Vagina (tissue), 2 donors: ENCODE measurements at places on chromosomes 3 and 15. TPM values are rescaled to one million over a fixed set of nuclear protein-coding genes. Genes with fewer than 3 reads are reported as not detected.

DNA sequence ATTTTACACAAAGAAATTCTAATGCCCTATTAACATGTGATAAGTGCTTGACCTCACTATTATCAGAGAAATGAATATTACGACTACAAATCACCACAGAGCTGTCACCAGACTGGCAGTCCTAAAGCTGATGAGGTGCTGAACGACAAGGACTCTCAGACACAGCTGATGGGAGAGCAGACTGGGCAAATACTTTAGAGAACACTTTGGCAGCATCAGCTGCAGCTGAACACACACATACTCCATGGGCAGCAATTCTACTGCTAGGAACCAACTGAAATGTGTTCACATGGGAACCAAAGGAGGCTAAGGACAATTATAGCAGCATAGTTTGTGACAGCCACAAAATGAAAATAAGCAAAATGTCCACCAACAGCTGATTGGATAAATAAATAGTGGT, 45.5 kb downstream of the SUSD5 start:
- no peaks in the 10 kb centered on the region for H3K27me3 ChIP-seq
- no peaks in the 10 kb centered on the region for H3K36me3 ChIP-seq
- H3K4me3 ChIP-seq, result no peak overlapping the region
- no peak for DNase-seq
- no peaks in the 10 kb centered on the region for H3K4me1 ChIP-seq

DNA sequence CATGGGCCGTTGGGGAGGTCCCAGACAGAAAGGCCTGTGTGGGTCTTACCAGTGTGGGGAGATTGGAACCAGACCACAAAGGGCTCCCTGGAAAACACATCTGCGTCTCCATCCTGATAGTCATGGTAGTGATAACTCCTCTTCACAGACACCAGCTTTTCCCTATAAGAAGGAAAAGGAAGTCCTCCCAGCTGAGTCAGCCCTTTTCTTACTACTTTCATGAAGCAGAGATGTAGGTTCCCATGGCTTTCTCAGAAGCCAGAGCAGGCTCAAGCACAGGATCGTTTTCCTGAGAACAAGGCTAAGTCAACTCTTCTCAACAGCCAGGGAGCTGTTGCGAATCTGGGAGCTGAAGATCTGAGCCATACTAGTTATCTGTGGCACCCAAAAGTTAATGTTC, 6.1 kb downstream of the DNASE1L3 start:
- H3K4me3 ChIP-seq, result no peak overlapping the region
- DNase-seq, result no peak
- peaks cover 17% of the 10 kb centered on the region for H3K4me1 ChIP-seq
- H3K36me3 ChIP-seq, result no peaks in the 10 kb centered on the region
- H3K27ac ChIP-seq, result no peak overlapping the region
- no peaks in the 10 kb centered on the region for H3K27me3 ChIP-seq

DNA sequence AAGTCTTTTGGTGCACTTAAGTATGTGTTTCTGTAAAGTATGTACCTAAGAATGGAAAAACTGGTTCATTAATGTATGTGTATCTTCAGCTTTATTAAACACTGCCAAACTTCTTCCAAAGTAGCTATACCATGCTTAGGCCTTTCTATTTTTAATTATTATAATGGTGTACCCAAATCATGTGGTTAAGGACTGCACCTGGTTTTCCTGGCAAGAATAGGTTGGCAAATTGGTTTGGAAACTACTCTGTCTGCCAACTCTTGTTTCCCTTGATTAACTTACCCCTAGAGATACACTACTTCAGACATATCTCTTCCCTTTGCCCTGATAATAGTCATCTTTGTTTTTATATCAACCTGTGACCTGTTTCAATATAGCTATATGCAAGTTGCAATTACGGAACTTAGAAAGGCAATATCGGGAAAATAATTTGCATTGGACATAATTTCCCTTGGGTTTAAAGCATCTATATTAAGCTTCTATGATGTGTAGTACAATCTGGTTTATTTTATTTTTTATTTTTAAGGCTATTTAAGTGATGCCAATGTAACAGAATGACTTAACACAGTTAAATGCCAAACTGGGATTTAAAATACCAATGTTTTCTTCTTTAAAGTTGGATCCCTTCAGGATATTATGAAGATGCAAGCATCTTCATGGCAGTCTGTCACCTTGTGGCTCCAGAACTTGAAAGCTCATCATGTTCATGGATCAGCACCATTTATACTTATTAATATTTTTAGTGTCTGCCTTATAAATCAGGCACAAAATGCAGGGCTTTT, 40.6 kb upstream of the TMEM108 start:
- H3K4me3 ChIP-seq, result no peak overlapping the region
- no peaks in the 10 kb centered on the region for H3K36me3 ChIP-seq
- no peaks in the 10 kb centered on the region for H3K4me1 ChIP-seq
- no peak overlapping the region for H3K27ac ChIP-seq
- no peak for DNase-seq

DNA sequence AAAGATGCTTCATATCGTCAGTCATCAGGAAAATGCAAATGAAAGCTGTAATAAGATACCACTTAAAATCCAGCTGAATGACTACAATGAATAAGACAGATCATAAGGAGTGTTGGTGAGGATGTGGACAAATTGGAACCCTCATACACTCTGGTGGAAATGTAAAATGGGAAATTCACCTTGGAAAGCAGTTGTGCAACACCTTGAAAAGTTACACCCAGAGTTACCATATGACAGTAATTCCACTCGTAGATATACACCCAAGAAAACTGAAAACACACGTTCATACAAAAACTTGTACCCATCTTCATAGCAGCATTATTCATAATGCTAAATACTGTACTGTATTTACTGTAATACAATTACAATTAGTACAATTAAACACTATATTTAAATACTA, 2.3 kb downstream of the TTC23 start:
- H3K27ac ChIP-seq, result no peak overlapping the region
- no peaks in the 10 kb centered on the region for H3K36me3 ChIP-seq
- no peaks in the 10 kb centered on the region for H3K27me3 ChIP-seq
- H3K4me3 ChIP-seq, result no peak overlapping the region

DNA sequence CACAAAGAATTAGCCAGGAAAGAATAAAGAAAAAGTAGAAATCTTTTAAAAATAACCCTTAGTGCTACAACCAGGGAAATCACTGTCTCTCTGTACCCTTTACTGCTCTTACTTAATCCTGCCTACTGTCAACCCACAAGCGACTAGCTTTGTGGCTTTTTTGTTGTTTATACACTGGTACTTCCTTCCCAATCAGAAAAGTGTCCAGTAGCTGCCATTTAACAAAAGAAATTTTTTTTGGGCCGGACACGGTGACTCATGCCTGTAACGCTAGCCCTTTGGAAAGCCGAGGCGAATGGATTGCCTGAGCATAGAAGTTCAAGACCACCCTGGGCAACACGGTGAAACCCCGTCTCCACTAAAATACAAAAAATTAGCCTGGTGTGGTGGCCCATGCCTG, 13.8 kb upstream of the FAM219B start:
- H3K27me3 ChIP-seq, result no peaks in the 10 kb centered on the region
- no peak overlapping the region for H3K27ac ChIP-seq
- peaks cover 87% of the 10 kb centered on the region for H3K36me3 ChIP-seq
- no peaks in the 10 kb centered on the region for H3K4me1 ChIP-seq
- H3K4me3 ChIP-seq, result no peak overlapping the region

GRCh38 chr3:54177816-54178215, 55.5 kb downstream of the CACNA2D3 start:
- no peak overlapping the region for H3K27ac ChIP-seq
- no peak overlapping the region for H3K4me3 ChIP-seq
- no peak for DNase-seq
- no peaks in the 10 kb centered on the region for H3K27me3 ChIP-seq

DNA sequence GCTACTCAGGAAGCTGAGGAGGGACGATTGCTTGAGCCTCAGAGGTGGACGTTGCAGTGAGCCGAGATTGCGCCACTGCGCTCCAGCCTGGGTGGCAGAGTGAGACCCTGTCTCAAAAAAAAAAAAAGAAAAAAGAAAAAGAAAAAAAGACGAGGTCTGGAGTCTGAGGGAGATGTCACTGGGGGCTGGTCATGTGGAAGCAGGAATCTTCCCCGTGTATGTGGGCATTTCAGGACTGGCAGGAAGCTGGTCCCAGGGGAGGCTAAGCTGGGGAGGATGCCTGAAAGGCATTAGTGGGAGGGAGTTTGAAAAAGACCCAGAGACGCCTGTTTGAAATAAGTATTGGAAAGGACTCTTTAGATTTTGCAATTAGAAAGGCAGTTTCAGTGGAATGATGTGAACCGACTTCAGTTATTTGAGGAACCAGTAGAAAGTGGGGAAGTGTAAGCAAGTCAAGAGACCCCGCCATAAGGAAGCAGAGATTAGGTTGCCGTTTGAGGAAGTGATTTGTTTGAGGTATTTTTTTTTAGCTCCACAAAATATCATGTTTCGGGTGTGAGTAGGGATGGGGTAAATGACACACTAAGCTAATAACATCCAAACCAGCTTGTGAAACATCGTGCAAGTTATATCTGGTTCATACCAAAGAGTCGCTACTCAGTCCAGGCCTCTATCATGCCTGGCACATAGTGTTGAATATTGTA, 55.5 kb downstream of the ST6GAL1 start:
- H3K36me3 ChIP-seq, result no peaks in the 10 kb centered on the region
- H3K4me1 ChIP-seq, result no peaks in the 10 kb centered on the region

DNA sequence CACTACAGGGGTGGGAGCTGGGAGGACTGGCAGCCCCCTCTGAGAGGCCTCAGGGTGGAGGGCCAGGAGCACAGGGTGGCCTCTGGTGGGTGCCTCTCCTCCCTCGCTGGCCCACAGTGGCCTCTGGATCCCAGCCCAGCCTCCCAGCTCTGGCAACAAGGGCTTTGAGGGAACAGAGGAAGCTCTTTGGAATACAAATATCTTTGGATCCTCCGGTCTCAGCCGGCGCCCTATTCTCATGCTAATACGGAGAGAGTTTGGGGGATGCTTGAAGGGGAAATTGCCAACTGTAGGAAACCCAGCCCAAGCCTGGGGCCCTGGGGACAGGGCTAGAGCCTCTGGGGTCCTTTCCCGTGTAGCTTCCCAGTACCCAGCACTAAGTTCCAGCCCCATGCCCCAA, 33.4 kb upstream of the INSYN1 start:
- no peaks in the 10 kb centered on the region for H3K27me3 ChIP-seq
- DNase-seq, result no peak

GRCh38 chr3:46524832-46525231, 27.1 kb downstream of the RTP3 start:
- no peak overlapping the region for H3K27ac ChIP-seq
- H3K27me3 ChIP-seq, result no peaks in the 10 kb centered on the region
- DNase-seq, result no peak
- H3K4me1 ChIP-seq, result no peaks in the 10 kb centered on the region
- no peaks in the 10 kb centered on the region for H3K36me3 ChIP-seq

POPDC2 gene
- total RNA-seq, result 3.4 TPM

DNA sequence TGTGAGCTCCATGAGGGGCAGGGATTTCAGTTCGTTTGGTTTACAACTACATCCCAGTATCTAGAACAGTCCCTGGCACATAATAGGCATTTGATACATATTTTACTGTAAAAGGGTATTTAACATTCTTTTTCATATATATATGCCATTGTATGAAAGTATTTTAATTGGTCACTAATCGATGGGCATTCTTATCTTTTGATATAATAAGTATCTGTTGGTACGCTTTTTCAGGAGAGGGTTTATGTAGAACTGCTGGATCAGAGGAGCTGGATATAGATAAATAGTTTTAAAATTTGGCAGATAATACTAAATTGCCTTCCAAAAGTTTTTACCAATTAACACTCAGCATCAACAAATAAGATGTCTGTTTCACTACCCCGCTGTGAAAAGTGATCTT, 978 bp upstream of the RSL24D1 start:
- no peaks in the 10 kb centered on the region for H3K27me3 ChIP-seq
- H3K27ac ChIP-seq, result peak overlapping the region; percentile 90
- H3K36me3 ChIP-seq, result no peaks in the 10 kb centered on the region
- peak overlapping the region; percentile 76 for H3K4me3 ChIP-seq
- DNase-seq, result no peak
- peaks cover 35% of the 10 kb centered on the region for H3K4me1 ChIP-seq

CPN2 gene
- not detected for total RNA-seq

GRK7 gene
- 0.98 TPM for total RNA-seq

GRCh38 chr3:72407766-72408165, 440.5 kb downstream of the SHQ1 start:
- no peak for DNase-seq
- no peak overlapping the region for H3K4me3 ChIP-seq
- no peaks in the 10 kb centered on the region for H3K36me3 ChIP-seq
- H3K27ac ChIP-seq, result no peak overlapping the region

- H3K27me3 ChIP-seq, result no peaks in the 10 kb centered on the region
- H3K27ac ChIP-seq, result no peak overlapping the region
- H3K4me3 ChIP-seq, result no peak overlapping the region
- H3K36me3 ChIP-seq, result no peaks in the 10 kb centered on the region
- peaks cover 6% of the 10 kb centered on the region for H3K4me1 ChIP-seq
Measured at GRCh38 chr15:68447209-68447608, 15.2 kb upstream of the ITGA11 start.

DNA sequence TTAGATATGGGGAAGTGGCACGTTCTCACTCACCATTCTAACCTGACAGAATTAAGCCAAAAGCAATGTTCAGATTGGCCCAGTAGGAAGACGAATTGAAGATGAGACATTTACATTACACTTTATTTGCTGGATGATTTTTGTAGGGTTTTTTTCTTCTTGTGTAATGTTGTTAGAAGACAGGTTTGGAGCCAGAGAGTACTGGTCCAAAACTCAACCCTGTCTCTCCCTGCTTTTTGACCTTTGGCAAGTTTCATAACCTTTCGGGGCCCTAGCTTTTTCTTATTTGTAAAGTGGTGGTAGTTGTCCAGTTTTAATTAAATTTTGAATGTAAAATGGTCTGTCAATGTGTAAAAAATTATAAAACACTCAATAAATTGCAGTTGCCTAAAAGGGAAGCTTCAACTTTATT, 29.5 kb downstream of the PDE8A start:
- H3K4me1 ChIP-seq, result peaks cover 61% of the 10 kb centered on the region
- H3K27me3 ChIP-seq, result no peaks in the 10 kb centered on the region
- no peak overlapping the region for H3K4me3 ChIP-seq

DNA sequence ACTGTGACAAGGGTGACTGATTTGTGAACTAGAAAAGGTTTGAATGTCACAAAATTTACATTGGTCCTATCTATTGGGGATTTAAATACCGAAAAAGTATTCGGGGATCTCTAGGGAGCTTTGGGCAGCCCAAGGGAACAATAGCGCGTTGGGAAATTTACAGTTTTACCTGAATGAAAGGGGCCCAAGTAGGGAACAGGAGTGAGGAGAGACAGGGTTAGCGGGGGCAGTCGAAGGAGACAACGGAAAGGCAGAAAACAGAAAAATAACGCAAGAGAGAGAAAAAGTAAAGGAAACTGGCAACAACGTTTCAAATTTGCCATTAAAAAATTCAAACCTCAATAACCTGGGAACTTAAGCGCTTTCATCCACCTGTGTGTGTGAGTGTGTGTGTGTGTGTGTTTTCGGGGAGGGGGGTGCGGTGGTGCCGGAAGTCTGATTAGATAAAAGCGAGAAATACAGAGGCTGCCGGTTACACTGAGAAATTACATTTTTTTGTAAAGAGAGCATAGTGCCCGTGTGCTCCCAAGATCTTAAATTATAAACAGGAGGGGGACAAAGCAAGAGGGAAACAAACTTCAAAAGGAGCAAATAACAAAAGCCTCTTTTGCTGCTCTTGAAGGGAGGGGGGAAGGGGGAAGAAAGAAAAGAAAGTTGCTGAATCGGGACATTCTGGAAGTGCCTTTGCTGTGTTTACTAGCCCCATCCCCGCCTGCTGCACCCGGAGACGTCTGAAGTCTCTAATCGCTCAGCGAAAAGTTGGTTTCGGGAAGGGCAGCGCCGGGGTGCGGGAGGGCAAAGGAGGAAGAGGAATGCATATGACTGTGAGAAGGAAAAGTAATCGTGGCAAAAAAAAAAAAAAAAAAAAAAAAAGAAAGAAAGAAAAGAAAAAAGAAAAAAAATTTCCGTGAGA, 721 bp upstream of the ZIC1 start:
- DNase-seq, result peak; percentile 16
- peaks cover 32% of the 10 kb centered on the region for H3K4me1 ChIP-seq
- no peaks in the 10 kb centered on the region for H3K36me3 ChIP-seq
- peaks cover 26% of the 10 kb centered on the region for H3K27me3 ChIP-seq
- no peak overlapping the region for H3K27ac ChIP-seq
- H3K4me3 ChIP-seq, result no peak overlapping the region
